Renal cortical epithelial cell (primary cell): ENCODE measurements at places on chromosomes 7 and 10.

DNA sequence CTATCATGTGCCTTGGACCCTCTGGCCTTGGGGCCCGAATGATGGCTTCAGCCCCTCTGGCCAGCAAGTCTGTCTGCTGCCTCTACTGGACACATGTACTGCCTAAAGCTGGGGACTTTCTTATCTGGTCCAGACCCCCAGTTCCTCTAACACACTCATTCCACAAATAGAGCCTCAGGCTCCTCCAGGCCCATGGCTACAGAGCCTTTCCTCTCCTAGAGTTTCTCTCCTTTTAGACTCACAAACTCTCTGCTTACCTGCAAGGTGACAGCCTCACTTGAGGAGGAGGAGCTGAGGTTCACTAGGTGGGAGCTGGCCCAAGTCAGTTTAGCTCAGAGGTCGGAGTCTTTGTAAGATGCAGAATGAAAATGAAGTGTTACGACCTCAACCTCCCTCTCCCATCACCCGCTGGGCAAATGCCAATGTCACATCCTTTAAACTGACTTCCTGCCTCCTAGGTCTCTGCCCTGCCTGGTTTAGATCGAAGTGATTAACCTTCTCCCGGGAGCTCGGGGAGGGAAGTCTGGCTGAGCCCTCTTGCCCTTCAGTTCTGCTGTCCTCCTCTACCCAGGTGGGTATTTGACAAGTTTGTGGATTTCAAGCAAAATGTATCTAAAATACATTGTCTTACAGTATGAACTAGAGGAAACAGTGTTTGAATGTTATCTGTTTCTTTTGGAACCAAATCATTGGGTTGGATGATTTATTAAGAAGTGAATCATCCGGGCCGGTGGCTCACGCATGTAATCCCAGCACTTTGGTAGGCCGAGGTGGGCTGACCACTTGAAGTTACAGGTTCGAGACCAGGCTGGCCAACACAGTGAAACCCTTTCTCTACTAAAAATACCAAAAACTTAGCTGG is 71.9 kb upstream of the TNS3 start:
- peak; percentile 63 for DNase-seq

DNA sequence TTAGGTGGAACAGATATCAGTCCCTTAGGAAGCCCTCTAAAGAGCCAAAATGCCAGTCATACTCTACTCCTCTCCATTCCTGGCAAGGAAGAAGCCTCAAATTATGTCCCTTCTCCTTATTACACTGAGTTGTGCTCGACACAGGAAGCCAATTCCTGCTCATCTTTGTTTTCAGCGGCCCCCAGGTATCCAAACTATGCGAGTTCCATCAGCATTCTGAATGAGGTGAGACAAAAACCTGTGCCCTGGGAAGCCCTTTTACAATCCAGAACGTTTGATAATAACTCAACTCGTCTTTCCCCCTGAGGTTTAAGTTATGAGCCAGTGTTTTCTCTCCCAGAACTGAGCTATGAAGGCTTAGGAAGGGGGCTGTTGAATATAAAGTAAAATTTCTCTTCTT is 580.5 kb downstream of the NXPH1 start:
- DNase-seq, result no peak

DNA sequence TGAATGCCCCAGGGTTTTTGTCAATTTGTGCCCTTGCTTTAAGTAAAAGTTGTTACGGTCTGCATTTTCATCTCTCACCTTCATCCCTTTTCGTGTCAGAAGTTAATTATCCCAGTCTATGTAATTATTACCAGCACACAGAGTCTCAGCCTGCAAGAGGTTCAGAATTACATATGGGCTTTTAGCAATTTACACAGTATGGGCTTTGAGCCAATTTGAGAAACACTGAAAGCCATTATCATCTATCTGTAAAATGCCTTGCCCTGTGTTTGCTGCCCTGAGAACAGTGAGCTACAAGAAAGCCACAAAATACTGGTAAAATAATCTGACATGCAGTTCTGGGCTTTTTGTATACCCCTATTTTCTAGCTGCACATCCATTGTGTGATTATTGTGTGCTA is 125.6 kb upstream of the STEAP4 start:
- DNase-seq, result no peak

GRCh38 chr7:119483364-119483763 is 789.6 kb upstream of the KCND2 start:
- no peak for DNase-seq
